ENCODE measurements at places on chromosomes 4 and X. TPM values are rescaled to one million over a fixed set of nuclear protein-coding genes. Genes with fewer than 3 reads are reported as not detected.

FATE1 gene
- total RNA-seq = not detected

PITX2 gene
- total RNA-seq = 4.8 TPM

DNA sequence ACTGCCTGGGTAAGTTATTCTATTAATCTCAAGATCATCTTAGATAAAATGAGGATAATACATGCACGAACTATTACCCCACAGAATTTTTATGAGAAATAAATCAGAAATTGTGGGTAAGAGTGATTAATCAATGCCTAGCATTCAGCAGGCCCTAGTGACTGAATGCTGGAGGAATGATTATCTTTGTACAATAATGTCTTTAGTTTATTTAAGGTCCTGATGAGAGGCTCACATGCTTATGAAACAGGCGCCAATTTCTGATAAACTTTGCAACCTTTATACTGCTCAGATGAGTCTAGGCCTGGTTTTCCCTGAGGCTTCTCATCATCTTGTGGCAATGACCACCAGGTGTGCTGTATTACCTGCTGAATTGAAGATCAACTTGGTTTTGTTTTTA, 27.8 kb upstream of the BMP2K start:
- peaks cover 4% of the 10 kb centered on the region for H3K4me1 ChIP-seq
- H3K27ac ChIP-seq = no peak overlapping the region
- H3K36me3 ChIP-seq = no peaks in the 10 kb centered on the region
- H3K4me3 ChIP-seq = no peak overlapping the region
- no peaks in the 10 kb centered on the region for H3K27me3 ChIP-seq

DNA sequence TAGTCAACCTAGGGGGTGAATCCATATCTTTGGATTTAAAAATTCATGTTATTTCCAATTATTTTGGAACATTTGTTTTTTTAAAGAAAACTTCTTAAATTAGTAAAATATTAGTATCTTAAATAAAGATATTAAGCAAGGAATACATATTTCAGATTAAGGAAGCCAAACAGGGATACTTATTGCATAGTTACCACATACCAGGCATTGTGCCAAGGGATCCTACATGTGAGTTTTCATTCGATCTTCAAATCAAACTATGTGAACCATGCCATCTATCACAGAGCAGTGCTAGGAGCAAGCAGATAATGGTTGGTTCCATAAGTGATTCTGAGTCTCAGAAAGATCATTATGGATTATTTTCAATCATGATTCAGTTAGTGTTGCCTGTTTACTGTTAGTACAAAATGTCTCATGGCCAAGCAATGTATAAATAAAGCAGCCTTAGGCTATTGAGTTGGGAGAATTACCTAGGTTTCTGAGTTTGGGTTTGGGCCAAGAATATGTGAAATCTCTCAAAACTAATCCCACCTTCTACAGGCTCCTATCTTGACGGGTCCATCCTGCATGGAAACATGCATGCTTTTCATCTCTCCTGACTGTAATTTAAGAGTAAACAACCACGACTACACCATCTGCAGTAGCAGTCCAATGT, 176.7 kb downstream of the NPFFR2 start:
- no peaks in the 10 kb centered on the region for H3K27me3 ChIP-seq
- no peak overlapping the region for H3K4me3 ChIP-seq
- peaks cover 15% of the 10 kb centered on the region for H3K4me1 ChIP-seq
- H3K36me3 ChIP-seq = no peaks in the 10 kb centered on the region
- DNase-seq = no peak

DNA sequence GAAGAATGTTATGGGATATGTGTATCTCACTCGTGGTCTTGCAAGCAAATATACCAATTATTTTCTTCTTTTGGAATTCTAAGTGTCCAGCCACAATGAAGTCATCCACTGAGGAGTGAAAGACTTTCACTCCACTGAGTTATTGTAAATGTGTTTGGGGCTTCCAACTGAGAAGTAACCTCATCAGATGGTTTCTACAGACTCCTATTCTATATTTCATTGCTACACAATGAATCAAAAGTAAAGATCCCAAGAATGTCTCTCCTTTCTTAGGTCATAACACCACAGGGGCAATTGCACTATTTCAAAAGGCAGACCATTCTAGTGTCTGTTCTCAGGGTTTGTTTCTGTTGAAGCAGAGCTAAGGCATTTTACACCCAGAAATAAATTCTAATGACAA, 12.3 kb upstream of the VCX2 start:
- H3K27me3 ChIP-seq = no peaks in the 10 kb centered on the region
- no peak overlapping the region for H3K27ac ChIP-seq
- H3K36me3 ChIP-seq = no peaks in the 10 kb centered on the region
- no peaks in the 10 kb centered on the region for H3K4me1 ChIP-seq
- no peak overlapping the region for H3K4me3 ChIP-seq
- DNase-seq = no peak

DNA sequence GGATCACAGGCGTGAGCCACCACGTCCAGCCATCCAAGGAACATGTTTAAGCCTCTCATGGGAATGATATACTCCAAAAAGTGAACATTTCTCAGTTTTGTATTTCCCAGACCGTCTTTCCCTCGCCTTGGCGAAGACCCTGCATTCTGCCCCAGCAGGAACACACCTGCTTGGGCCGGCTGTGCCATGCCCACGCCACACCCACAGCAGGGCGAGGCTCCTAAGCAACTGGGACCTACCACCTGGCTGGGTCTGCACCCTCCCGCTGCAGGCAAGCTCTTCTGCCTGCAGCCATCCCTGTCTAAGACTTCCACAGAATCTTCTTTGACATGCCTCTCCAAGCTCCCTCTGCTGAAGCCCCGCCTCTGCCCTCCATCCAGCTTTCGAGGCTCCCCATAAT, 3.6 kb downstream of the CCNQ start:
- peaks cover 4% of the 10 kb centered on the region for H3K4me1 ChIP-seq
- H3K36me3 ChIP-seq = no peaks in the 10 kb centered on the region
- H3K27me3 ChIP-seq = no peaks in the 10 kb centered on the region
- H3K27ac ChIP-seq = no peak overlapping the region
- H3K4me3 ChIP-seq = no peak overlapping the region
- no peak for DNase-seq

All from esophagus squamous epithelium (tissue), 5 donors.